ENCODE measurements at places on chromosomes 4 and X. TPM values are rescaled to one million over a fixed set of nuclear protein-coding genes. Genes with fewer than 3 reads are reported as not detected.

DIAPH2 gene
- 9.3 TPM for total RNA-seq

- no peak for DNase-seq
These were observed 133.5 kb upstream of the NDST3 start for GRCh38 chr4:117900832-117901231.

DNA sequence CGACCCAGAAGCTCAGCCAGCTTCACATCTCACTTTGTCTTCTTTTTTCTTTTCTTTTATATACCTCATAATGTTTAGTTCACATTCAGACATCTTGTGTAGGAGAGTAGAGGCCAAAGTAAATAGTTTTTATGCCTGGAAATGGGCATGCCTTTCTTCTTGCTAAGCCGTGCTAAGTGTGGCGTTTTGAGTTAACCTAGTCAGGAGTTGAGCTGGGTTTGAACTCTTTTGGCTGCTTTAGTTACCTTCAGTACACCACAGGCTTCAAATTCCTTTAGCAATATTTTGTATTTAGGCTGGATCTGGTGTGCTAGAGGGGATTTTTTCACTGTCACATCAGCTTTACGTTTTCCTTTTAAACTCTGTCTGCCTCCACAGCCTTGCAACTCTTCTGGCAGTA, 300.8 kb downstream of the ZNF674 start:
- no peak for DNase-seq

CYBB gene
- 18.7 TPM for total RNA-seq

DNA sequence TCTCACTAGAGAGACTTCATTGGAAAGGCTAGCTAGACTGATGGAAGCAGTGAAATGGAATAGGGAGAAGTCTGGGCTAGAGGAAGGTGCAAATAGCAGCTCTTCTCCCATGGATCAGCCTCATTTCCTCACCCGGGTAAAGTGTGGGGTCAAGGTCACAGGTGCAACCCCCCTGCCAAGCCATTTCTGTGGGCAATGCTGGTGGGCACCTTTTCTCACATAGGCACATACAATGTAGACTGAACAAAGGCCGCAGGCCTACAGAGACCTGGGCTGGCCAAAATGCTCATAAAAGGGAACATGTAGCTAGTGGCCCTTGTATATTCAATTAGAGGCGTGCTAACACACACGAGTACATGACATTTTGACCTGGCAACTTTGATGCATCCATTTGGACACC, 71.5 kb upstream of the EFNB1 start:
- DNase-seq, result no peak

DNA sequence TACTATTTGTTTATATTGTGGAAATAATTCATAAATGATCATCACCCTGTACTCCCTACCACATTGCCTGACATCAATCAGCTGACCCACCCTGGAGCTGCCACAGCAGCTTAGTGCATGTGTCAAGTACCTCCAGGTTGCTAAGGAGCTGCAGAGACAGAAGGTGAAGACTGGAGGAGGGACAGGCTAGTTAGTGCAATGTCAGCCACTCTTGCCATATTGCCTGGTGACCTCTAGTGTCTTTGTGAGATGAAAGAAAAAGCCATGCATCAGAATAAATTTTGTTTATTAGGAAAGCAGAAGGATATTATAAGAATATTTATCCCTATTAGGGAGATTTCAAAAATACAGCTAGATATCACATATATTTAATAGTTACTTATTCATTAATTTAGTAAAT, 243.9 kb upstream of the FAT4 start:
- DNase-seq, result no peak

DNA sequence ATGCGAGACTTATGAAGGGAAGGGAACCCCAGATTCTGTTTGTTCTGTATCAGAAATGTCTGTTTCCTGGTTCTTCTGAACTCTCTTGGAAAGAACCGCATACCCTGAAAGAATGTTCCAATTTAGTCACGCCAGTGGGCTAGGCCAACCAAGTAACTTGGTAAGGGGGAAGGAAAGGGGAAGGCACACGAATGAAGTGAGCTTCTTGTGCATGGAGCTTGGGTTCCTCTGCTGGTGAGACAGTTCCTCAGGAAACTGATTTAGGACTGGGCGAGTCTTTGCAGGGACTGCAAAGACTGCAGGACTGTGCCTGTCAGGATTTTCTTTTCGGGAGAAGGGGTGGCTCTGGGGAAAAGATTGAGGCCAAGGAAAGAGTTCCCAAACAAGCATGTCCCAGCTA, 35.6 kb downstream of the FRMPD3 start:
- no peak for DNase-seq

GRCh38 chr4:8910100-8910821, 38.6 kb upstream of the HMX1 start:
- no peak for DNase-seq

DNA sequence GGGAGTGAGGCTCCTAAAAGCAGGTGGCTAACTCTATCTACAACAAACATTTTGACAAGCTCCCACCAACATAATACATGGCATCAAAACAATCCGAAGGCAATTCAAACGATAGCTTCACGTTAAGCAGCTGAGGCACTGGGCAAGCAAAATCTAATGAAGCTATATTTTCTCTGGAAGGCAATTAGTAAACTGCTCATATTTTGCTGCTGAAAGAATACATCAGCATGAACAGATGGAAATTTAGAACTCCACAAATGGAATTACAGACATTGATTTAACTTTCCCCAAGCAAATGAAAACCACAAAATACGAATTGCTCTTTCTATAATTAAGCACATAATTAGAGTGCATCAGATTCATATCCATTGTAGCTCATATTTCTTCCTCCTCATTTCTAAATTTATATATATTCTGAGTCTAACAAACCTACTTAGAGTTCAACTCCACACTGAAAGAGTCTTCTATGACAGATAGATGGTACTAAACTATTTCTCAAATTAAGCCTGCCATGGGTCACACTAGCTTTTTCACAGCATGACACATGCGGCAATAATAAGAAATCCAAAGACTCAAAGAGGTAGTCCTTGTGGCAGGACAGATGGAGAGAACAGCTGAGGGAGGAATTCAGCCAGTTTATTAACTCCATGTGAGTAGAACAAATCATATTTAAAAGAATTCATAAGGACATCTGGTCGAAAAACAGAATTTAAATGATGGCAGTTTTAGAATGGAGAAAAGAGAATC, 305.4 kb downstream of the MAPK10 start:
- DNase-seq, result no peak

DNA sequence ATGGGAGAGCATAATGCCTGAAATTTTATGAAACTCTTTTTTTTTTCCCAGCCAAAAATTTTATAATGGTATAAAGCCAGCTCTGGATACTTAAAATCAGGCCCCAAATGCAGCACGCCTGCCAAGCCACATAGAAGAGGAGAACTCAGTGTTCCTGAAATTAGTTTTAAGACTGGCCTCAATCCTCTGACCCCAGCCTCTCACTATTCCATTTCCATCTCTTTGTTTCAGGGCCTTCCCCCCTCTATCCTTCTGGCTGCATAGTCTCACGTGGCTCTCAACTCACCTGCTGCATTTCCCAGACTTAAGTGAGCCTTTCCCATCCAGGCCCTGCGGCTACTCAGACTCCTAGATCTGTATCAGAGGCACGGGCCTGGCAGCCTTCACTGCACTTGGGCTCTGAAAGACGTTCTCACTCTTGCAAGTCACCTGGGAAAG, 5.2 kb upstream of the CBR4 start:
- DNase-seq, result peak; percentile 38

DNA sequence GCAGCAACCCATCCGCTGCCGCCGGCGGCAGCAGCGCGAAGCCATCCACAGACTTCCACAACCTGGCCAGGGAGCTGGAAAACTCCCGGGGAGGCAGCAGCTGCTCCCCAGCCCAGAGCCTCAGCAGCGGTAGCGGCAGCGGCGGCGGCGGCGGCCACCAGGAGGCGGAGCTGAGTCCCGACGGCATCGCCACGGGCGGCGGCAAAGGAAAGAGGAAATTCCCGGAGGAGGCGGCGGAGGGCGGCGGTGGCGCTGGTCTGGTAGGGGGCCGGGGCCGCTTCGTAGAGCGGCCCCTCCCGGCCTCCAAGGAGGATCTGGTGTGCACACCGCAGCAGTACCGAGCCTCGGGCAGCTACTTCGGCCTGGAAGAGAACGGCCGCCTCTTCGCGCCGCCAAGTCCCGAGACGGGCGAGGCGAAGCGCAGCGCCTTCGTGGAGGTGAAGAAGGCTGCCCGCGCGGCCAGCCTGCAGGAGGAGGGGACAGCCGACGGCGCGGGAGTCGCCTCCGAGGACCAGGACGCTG, 4.9 kb downstream of the PRDM8 start:
- DNase-seq, result peak; percentile 88

DNA sequence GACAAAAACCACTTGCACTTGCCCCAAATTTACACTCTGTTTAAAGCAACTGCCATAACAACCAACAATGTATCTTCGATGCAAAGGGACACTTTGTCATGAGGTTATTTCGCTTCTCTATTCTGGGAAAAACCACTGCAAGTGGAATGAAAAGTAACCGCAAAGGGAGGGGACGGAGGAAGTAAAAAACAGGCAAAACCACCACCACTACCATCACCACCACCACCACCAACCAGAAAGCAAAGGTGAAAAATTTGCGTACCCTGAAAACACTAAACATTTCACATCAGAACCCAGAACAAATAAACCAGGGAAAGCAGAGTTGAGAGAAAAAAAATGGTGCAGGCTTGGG, 1.2 kb upstream of the N4BP2 start:
- no peak for DNase-seq

PNMA6F gene
- not detected for total RNA-seq

DCAF12L1 gene
- total RNA-seq, result not detected

ABCG2 gene
- 1.6 TPM for total RNA-seq

- DNase-seq, result no peak
These were observed 7.0 kb upstream of the STPG2 start for GRCh38 chr4:98150092-98150761.

GRCh38 chrX:41705680-41706374, 17.1 kb downstream of the GPR34 start:
- DNase-seq, result no peak

- DNase-seq, result no peak
These were observed 171.3 kb downstream of the BTC start for GRCh38 chr4:74623041-74623440.

GRCh38 chr4:183633476-183634400, 25.2 kb downstream of the RWDD4 start:
- DNase-seq, result no peak

DNA sequence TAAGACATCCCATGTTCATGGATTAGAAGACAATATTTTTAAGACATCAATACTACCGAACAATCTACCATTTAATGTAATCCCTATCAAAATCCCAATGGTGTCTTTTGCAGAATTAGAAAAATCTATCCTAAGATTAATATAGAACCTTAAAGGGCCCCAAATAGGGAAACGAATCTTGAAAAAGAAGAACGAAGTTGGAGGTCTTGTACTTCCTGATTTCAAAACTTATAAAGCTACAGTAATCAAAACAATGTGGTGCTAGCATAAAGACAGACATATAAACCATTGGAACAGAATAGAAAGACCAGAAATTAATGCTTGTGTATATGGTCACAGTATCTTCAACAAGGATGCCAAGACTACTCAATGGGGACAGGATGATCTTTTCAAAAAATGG, 42.0 kb downstream of the CENPE start:
- DNase-seq, result no peak

DNA sequence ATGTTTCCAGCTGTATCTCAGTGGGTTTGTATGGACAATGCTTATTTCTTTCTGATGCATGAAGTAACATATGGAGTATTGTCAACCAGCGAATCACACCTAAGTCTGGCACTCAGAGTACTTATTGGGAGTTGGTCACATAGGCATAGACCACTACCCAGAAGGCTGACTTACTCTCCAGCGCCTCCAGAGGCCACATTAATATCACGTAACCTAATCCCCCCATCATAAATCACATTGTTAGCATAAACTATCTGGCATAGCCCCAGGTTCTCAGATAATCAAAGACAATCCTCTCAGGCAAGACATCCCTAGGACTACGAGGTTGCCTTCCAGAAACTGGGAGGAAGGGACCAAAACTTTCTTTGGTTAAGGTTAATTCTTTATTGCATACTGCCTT, 560.5 kb upstream of the PABPC4L start:
- no peak for DNase-seq

GRCh38 chr4:175385797-175386196, 426.3 kb downstream of the GPM6A start:
- no peak for DNase-seq

FAM133A gene
- 0.58 TPM for total RNA-seq

AR gene
- 18.4 TPM for total RNA-seq

DNA sequence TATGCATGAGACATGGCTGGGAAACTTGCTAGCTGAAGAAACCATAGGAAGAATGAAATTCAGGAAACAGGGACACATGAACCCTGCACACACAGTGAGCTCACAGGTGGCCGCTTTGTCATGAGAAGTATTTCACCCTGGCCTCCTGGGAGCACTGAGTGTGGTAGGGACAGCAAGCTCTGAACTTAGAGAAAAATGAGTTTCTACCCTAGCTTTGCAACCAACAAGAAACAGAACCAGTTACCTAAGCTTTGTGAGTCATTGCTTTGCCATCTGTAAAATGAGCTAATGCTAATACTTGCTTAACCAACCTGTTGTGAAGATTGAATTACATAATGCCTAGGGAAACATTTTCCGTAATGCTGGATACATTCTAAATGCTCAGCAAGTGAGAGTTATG, 206.6 kb upstream of the HS3ST1 start:
- no peak for DNase-seq

DNA sequence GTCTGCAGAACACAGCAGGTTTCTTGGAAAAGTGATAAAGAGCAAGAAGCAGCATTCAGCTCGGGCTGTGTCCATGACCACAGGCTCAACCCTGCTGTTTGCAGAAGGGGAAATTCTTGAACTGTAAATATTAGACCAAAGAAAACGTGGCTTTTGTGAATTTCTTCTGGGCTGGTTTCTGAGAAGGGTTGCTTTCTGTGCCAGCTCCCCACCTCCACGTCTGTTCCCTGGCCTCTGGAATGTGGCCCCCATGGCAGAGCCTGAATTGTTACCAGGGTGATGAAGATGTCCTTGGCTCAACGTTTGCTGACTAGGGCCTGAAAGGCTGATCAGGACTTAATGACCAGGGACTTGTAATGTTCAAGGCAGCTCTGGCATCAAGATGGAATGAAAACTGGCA, 116.0 kb downstream of the CPEB2 start:
- no peak for DNase-seq

GRCh38 chr4:9937078-9937477, 84.2 kb downstream of the SLC2A9 start:
- no peak for DNase-seq

TLR6 gene
- total RNA-seq, result 0.71 TPM

DNA sequence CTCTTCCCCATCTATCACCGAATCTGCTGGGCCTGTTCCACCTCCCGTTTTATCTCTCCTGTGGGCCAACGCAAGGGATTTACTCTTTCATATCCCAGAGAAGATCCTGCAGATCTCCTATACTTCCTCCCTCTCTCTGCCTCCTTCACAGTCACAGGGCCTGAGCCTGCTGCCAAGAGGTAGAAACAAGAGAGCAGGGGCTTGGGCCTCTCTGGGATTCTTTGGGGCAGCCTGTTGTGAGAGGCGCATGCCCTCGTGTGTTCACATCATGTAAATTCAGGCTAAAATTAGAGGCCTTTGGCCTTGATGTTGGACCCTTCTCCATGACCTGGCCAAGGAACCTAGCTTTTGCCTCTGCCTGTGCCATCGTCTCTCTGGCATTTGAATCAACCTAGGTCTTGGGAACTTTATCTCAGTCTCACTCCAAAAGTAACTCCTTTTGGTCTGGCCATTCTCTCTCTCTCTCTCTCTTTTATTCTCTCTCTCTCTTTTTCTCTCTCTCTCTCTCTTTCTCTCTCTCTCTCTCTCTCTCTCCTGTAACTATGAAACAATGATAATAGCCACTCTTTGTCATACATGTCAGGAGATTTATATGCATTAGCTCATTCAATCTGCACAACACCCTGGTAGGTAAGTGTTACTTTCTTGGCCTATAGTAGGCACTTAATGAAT, 20.0 kb upstream of the EFNB1 start:
- peak; percentile 26 for DNase-seq
